ENCODE measurements at places on chromosomes 7 and 10.
A peak's percentile ranks its signal among the peaks of the same experiment; 100 is the strongest.

- no peak for DNase-seq
Measured at GRCh38 chr10:32459051-32459698, 13.2 kb downstream of the CCDC7 start.

- no peak for DNase-seq
Measured at GRCh38 chr7:122136639-122137245, 7.3 kb downstream of the AASS start.

- no peak for DNase-seq
Measured at GRCh38 chr7:96174812-96175211, 147.1 kb downstream of the SLC25A13 start.

DNA sequence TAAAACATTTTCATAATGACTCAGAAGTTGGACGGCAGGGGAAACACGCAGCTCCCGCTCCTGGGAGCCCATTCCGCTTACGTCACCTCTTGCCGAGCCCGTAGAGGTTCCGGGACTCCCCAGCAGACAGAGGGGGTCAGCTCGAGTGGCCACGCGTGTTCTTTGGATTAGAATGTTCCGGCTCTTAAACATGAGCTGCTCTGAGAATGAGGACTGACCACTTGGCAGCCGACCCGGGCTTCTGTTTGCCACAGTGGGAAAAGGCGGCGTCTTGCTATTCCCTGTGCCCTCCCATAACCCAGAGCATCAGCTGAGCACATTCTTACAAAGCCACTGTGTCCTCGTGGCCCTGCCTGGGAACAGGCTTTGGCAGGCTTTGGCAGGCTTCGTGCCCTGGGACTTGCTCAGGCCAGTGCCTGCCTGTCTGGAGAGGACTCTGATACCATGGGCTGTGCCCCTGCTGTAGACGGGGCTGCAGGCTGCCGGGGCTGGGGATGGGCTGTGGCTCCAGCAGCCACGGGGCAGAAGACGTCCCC is 40.1 kb downstream of the PFKP start:
- DNase-seq = no peak

GRCh38 chr10:93392121-93392520 is 90.0 kb downstream of the MYOF start:
- DNase-seq = no peak

GRCh38 chr10:123157210-123157609 is 3.0 kb downstream of the BUB3 start:
- DNase-seq = no peak

GRCh38 chr10:84908491-84908890 is 580.1 kb downstream of the CCSER2 start:
- no peak for DNase-seq

DNA sequence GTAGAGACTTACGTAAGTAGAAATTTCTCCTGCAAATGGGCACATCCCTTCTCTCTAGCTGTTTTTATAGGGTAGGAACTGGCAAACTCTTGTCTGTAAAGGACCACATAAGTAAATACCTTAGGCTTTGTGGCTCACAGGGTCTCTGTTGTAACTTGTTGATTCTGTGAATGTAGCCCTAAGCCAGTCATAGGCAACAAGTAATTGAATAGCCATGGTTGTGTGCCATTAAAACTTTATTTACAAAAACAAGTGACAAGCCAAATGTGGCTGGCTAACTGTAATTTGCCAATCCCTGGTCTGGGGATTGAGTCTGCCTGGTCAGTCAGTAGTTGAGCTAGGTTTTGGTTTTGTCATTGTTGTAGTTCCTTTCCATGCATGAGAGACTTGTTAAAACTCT is 5.3 kb upstream of the KLF6 start:
- DNase-seq = no peak

GRCh38 chr10:94224656-94225055 is 138.1 kb downstream of the NOC3L start:
- no peak for DNase-seq

GRCh38 chr7:117907049-117907640 is 33.9 kb upstream of the CTTNBP2 start:
- no peak for DNase-seq

- DNase-seq = no peak
Measured at GRCh38 chr10:68135362-68135761, 26.1 kb downstream of the MYPN start.

DNA sequence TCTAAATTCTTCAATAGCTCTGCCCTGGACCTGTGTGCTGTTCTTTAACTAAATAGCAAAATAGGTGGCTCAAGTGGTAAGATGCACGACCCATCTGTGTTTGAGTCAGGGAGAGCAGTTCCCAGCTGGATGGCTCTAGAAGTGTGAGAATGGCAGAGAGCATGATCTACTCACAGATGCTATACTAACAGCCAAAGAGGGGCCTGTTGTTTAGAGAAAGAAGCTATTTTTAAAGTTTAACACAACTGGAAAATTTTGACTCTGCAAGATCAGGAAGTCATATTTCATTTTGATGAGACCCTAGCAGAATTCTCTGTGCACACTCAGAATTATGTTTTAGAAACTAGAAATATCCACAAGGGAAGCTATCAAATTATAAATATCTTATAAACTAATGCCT is 87.4 kb upstream of the PIP4K2A start:
- DNase-seq = no peak

DNA sequence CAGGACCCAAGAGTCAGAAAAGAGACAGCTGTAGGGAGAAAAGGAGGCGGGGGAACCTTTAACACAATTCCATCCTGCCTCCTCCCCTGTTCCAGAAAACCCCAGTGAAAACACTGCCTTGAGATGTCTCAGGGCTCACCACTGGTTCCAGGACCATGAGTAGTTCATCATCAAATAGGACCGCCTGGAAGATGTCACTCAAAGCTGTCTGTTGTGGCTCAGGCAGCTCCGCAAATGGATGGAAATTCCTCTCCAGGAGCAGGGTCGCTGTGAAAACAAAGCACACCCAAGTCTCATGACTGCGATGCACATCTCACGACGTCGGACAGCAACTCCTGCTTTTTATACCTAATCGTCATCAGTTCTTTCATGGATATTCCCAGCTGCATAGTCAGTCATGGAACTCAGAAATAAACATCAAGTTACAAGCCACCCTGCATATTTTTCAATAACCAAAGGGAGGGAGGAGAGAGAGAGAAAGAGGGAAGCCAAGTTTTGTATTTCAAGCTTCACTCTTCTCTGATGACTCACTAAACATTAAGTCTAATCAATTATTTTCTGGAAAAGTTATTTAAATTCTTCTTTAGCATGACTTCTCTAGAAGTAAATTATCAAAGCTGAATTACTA is 49.2 kb downstream of the GSDME start:
- no peak for DNase-seq

DNA sequence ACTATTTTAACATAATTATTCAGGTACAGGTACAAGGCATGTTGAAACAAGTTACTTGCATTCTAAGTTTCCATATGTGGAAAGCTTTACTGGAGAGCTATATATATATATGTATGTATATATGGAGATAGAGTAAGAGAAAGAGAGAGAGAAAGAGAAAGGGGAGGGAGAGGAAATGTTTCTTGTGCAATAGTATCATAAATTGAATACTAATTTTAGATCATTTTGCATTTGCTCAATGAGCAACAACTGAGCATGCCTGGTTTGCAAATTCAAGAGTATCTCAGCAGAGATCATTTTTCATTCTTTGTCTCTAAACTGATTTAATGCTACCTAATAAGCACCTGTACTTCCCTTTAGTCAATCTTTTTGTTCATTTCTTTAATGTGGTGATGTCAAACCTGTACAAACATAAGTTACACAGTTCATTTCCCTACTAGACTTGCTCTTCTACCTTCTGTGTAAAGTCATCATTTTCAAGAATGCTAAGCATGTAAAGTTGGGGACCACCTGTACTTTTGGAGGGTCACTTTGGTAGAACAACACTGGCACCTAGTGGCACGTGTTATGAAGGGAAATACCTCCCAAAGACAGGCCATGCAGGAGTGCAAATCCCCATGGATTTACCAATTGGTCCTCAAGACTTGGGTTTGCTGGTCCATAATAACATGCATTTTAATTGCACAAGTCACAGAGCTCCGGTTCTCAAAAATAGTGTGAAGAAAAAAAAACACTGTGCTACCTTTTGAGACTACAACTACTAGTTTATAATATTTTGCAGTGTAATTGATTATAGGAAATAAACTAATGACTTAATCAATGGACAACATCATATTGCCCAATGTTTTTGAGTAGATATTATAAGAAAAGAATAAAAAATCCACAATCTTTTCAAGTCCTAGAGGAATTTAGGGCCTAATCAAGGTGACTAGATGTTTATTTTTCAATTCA is 431.2 kb upstream of the IGFBP3 start:
- peak; percentile 34 for DNase-seq

DNA sequence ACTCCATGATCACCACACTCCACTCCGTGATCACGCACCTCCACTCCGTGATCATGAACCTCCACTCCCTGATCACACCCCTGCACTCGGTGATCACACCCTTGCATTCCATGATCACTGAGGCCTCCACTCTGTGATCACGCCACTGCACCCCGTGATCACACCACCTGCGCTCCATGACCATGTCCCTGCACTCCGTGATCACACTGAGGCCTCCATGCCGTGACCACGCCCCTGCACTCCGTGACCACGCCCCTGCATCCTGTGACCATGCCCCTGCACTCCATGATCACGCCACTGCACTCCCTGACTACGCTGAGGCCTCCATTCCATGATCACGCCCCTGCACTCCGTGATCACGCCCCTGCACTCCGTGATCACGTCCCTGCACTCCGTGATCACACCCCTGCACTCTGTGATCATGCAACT is 27.1 kb downstream of the STK32C start:
- DNase-seq = no peak

GRCh38 chr7:155999631-156000489 is 187.6 kb upstream of the SHH start:
- DNase-seq = no peak

DNA sequence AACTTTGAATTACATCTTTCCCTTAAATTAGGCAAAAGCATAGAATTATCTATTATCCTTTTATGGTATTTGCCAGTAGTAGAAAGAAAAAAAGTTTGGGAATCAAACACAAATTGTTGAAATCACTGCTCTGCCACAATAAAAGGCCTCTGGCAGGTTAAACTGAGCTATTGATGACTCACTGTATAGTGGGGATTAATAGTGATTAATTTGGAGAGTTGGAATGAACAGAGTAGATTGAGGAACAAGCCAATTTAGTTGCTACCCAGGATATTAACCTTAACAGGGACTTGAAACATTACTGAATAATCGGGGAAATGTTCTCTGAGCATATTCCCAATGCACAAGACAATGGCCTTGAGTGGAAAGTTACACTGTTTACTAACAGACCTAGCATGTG is 33.1 kb downstream of the MASTL start:
- DNase-seq = no peak

DNA sequence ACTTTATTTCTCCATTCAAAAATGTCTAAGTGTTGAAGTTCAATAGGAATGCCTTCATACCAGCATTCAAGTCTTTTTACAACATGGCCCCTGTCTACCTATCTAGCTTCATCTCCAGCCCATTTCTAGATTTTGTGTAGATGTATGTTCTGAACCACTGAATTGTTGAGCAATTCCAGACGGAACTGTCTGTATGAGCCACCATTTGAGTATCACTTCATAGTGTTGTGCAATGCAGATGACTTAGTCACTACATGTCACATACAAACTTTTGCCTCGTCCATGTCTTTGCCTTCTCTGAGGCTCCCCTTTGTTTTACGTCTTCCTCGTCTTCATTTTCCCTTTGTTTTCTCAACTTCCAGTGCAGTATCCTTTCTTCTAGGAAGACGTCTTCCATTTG is 118.1 kb downstream of the INHBA start:
- DNase-seq = no peak

- no peak for DNase-seq
Measured at GRCh38 chr7:27424749-27425148, 182.1 kb downstream of the EVX1 start.

DNA sequence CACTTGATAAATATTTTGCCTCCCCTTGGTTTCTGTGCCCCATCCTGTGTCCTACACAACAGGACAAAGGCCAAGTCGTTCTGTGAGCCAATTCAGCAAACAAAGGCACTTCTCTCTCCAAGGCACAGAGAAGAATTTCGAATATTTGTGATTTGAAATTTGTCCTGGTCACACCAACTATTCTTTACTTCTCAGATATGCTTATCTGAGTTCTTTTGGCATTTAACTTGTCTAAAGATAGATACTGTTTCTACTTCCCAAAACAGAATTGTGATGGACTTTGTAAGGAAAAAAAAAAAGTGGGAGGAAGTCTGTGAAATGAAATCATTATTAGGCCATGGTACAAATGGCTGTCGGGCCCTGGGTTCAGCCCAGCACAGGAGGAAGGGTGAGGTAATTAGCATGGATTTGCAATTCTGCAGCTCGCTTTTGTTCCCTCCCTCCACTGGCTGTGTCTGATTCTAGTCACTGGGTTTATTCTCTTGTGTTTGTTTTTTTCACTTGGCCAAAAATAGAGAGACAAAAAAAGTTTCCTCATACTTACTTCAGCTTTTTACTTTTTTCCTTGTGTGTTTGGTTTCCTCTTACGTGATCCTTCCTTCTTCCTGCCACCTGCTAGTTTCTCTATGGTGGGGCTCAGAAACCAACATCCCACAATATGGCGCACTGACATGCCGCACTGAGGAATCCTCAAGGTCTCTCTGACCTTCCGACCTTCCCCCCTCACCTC is 108.2 kb upstream of the MKLN1 start:
- no peak for DNase-seq

- DNase-seq = no peak
Measured at GRCh38 chr7:30658479-30659074, 23.7 kb downstream of the CRHR2 start.

DNA sequence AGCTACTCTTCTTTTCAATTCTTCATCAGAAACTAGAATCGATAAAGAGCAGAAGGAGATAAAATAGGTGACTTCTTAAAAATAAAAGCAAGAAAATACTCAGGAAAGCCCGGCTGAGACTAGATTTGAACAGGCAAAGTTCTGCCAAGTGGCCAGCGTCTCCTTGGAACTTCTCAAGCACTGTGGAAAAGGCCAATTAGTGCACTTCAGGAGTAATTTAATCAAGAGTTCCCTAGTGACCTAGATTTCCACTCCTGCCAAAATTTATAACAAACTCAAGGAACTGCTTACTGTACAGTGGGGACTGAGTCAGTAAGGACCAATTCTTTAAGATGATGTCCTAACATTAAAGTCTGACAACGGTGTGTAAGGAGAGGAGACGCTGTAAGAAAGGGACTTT is 57.3 kb downstream of the CHCHD3 start:
- DNase-seq = no peak

DNA sequence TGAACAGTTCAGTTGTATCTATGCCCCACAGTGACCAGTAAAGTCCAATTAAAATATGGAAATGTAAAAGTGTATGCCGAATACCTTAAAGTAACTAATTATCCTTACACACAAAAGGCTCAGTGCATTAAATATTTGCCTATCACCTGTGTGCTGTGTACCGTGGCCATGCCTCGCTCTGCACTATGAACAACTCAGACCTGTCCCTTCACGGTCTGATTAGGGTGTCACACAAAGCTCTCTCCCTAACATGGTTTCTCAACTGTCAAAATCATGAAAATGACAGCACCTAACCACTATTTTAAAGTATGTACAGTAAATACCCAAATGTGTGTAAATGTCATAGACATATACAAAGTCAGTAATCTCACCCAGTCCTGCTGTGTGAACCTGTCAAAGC is 43.1 kb downstream of the STK17A start:
- DNase-seq = no peak

All from GM04503 (cell line).